ENCODE measurements at places on chromosomes 11 and 22.

GRCh38 chr11:121086866-121087265 lies 14.2 kb upstream of the TECTA start:
- no peak overlapping the region for H3K27ac ChIP-seq
- no peak for DNase-seq
- H3K4me1 ChIP-seq: no peaks in the 10 kb centered on the region

DNA sequence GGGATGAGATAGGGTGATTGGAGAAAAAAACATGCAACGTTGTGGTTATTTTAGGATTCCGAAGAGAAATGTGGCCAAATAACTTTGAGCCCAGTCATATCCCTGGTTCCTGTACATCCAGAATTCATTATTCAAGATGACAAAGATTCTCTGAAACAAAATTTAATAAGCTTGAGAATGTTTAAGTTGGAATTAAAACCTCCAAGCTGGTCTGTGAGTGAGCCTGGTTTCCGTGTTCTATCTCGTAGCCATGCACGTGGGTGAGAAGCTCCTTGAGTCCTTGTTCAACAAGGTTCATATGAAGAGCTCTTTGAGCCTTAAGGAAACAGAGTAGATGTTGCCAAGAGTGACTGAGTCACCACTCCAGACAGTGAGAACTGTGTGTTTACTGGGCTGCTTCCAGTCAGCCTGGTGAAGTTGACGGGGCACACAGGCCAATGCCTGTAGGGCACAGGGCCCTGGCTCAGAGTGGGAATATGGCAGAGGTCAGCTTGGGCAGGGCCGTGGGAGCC lies 206.5 kb downstream of the NAV2 start:
- peak; percentile 84 for DNase-seq
- no peaks in the 10 kb centered on the region for H3K27me3 ChIP-seq
- H3K4me1 ChIP-seq: peaks cover 10% of the 10 kb centered on the region
- H3K36me3 ChIP-seq: peaks cover 3% of the 10 kb centered on the region

DNA sequence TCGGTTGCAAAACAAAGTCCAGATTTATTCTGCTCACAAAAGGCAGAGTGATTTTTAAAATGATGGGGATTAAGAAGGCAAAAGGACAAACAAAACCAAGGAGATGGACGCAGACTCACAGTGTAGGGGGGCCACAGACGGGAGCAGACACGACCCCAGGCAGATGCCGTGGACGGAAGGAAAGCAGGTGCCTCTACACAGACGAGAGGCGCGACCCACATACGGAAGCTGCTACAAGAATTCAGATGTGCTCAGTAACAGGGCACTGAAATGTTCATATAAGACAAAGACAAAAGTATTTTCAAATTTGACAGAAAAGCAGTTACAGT lies 148.9 kb downstream of the BRD1 start:
- no peaks in the 10 kb centered on the region for H3K4me1 ChIP-seq
- no peaks in the 10 kb centered on the region for H3K27me3 ChIP-seq
- no peaks in the 10 kb centered on the region for H3K36me3 ChIP-seq
- no peak overlapping the region for H3K27ac ChIP-seq

DNA sequence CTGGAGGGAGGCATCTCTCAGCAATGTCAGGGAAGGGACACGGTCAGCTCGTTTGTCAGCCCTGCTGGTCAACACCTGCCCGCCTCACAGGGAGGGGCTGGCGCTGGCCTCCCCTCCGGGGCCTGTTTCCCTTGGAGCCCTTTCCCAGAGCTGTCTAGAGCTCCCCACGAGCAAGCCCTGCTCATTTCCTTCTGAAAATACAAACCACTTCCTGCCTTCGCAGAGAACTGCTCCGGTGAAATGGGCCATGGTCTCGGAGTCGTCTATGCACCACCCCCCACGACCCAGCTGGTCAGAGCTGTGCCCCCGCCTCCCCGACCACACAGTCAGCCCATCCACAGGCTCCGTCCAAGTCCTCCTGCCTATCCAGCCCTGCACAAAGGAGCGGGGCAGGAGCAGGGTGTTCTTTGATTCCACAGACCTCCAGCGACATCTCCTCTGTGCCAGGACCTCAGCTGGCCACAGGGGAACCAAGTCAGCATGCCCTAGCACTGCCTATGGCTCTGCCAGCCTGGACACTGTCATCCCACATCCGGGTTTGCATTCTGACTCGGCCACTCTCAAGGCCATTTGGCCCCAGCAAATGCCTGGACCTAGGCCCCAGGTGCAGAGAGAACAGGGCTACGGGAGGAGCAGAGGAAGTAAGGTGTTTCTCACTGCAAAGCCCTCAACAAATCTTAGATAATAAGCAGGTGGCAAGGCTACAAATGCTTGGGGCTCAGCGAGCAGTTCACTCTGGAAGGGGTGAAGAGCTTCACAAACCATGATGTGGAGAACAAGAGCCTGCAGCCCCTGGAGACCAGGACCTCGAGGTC lies 82.1 kb upstream of the WNT11 start:
- no peaks in the 10 kb centered on the region for H3K36me3 ChIP-seq
- no peak overlapping the region for H3K4me3 ChIP-seq
- no peak overlapping the region for H3K27ac ChIP-seq
- no peak for DNase-seq
- H3K27me3 ChIP-seq: no peaks in the 10 kb centered on the region

DNA sequence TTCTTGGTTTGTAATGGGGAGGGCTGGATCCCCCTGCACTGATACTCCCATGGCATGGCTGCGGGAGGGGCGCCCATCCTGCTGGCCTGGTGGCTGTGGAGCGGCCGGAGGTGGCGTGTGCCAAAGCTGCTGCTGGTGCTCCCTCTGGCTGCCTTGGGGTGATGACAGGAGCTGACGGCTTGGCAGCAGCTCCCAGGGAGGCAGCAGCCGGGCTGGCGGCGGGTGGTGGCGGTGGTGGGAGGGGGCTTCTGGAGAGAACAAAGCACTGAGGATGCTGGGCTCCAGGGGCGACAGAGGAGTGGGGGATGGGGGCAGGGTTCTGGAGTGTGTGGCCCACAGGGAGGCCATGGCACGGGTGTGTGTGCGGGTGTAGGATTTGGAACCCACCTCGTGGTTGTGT lies 11.4 kb upstream of the MPPED1 start:
- peak; percentile 29 for DNase-seq
- H3K36me3 ChIP-seq: no peaks in the 10 kb centered on the region
- no peak overlapping the region for H3K27ac ChIP-seq
- H3K4me1 ChIP-seq: no peaks in the 10 kb centered on the region
- no peaks in the 10 kb centered on the region for H3K27me3 ChIP-seq
- no peak overlapping the region for H3K4me3 ChIP-seq

DNA sequence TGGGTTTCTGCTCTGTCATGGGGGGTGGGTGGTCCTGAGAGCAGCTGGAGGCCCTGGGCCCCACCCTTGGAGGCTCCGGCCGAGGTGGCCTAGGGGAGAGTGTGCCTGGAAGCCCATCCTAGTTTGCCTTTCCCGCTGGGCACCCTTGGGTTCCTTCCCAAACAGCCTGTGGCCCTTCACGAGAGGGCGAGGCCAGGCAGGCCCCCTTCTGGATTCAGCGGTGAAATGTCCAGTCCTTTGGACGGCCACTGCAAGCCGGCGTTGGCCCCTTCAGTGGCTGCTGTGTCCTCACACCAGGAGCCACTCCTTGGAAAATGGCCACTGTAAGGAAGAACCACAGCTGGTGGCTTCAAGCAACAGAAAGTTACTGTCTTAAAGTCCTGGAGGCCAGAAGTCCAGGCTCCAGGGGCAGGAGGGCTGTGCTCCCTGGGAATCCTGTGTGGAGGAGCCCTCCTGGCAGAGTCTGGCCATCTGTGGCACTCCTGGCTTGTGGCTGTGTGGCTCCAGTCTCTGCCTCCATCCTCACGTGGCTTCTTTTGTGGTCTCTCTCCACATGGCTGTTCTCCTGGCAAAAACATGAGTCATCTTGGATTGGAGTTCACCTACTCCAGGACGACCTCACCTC lies 854.1 kb downstream of the TBC1D22A start:
- DNase-seq: no peak
- no peak overlapping the region for H3K27ac ChIP-seq
- H3K27me3 ChIP-seq: no peaks in the 10 kb centered on the region
- no peaks in the 10 kb centered on the region for H3K36me3 ChIP-seq
- no peak overlapping the region for H3K4me3 ChIP-seq
- H3K4me1 ChIP-seq: no peaks in the 10 kb centered on the region

DNA sequence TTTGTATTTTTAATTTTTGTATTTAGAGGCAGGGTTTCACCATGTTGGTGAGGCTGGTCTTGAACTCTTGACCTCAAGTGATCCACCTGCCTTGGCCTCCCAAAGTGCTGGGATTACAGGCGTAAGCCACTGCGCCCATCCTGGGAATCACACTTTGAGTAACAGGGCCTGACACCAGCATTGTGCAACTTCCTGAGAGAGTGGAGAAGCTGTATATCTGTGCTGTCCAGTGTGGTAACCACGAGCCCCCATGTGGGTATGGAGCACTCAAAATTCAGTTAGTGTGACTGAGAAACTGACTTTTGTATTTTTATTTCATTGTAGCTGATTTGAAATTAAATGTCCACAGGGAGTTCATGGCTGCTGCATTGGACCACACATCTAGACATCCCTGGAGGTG lies 36.2 kb downstream of the MPPED1 start:
- H3K36me3 ChIP-seq: no peaks in the 10 kb centered on the region
- no peaks in the 10 kb centered on the region for H3K4me1 ChIP-seq
- DNase-seq: peak; percentile 5
- no peak overlapping the region for H3K4me3 ChIP-seq

DNA sequence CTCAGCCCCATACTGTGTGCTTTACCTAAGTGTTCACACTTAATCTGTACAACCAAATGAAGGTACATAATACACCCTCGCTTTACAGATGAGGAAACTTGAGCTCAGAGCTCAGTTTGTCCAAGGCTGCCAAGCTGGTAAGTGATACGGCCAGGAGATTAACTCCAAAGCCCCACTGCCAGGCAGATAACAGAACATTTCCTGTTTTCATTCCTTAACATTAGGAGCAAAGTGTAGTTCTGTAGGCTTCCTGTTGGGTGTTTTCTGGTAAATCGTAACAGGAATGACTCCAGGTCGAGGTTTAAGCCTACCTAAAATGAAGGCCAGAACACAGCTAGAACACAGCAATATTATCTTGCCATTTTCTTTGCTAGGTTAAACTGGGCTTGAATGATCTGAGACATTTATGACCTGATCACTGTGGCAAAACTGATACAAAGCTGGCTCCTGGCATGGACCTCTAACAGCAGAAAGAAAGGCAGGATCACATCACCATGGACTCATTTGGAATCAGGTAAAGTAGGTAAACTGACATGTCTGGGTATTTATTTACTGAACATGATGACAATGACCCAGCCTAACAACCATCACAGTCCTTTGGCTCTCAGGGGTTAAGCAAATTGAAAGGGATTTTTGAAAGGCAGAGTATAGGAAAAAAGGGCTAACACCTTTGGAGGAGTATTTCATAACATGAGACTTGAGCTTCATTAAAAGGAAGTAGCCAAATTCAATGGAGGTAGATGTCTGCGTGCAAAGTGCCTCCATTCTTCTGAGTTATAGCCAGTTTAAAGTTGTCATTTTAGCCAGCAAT lies 3.9 kb upstream of the NUP50 start:
- no peak overlapping the region for H3K4me3 ChIP-seq
- H3K36me3 ChIP-seq: peaks cover 5% of the 10 kb centered on the region
- no peak for DNase-seq
- H3K27me3 ChIP-seq: no peaks in the 10 kb centered on the region
- H3K27ac ChIP-seq: no peak overlapping the region

DNA sequence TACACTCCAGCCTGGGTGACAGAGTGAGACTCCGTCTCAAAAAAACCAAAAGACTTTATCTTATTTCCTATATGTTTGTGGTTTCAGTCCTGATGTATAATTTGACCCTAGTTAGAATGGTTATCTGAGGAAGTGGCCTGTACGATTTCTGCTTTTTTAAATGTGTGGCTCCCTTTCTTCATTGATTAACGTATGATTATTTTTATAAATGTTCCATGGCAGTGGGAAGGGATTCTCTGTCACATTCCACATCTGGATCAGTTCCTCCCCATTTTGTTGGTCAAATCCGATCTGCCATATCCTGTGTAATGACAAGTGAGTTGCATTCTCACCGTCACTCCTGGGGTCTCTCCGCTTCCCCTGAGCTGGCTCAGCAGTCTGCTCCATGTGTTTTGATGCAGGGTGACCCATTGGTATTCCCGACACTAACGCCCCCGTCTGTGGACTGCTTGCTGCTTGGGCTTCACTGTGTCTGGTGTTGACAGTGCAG lies 20.3 kb downstream of the NEAT1 start:
- no peak overlapping the region for H3K4me3 ChIP-seq
- peak overlapping the region; percentile 17 for H3K27ac ChIP-seq
- H3K4me1 ChIP-seq: no peaks in the 10 kb centered on the region
- H3K27me3 ChIP-seq: no peaks in the 10 kb centered on the region

GRCh38 chr11:69381681-69382130 lies 87.8 kb downstream of the MYEOV start:
- H3K36me3 ChIP-seq: no peaks in the 10 kb centered on the region
- DNase-seq: peak; percentile 57
- H3K4me1 ChIP-seq: no peaks in the 10 kb centered on the region
- H3K27me3 ChIP-seq: no peaks in the 10 kb centered on the region
- no peak overlapping the region for H3K4me3 ChIP-seq

- no peak for DNase-seq
- H3K4me3 ChIP-seq: no peak overlapping the region
- H3K36me3 ChIP-seq: no peaks in the 10 kb centered on the region
- no peaks in the 10 kb centered on the region for H3K27me3 ChIP-seq
- H3K4me1 ChIP-seq: no peaks in the 10 kb centered on the region
Measured at GRCh38 chr11:63210111-63210510, 33.3 kb downstream of the SLC22A25 start.

DNA sequence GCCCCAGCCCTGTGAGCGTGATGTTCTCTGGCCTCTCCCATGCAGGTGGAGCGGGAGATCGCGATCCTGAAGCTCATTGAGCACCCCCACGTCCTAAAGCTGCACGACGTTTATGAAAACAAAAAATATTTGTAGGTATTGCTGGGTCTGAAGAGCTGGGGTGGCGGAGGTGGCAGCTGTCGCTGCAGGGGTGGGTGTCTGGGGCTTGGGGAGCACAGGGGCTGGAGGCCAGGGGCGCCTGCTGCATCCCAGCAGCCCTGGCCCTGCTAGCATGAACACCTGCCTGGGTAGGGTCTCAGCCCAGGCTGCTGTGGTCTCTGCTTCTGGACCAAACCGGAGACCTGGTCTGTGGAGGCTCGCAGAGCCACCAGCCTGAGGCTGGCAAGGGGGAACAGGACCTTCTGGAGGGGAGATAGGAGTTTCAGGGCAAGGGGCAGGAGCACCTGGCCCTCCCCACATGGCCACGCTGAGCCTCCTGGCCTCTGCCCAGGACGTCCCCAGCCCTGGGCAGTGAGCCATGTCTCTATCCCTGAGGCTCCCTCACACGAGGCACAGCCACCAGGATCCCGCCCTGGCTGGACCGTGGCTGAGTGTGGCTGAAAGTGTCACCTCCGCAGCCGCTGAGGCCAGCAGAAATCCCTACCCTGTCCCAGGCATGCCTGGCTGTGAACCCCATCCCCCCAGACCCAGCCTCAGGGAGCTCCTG lies 48.2 kb downstream of the MOB2 start:
- no peaks in the 10 kb centered on the region for H3K27me3 ChIP-seq
- no peak overlapping the region for H3K27ac ChIP-seq
- H3K36me3 ChIP-seq: no peaks in the 10 kb centered on the region
- H3K4me3 ChIP-seq: no peak overlapping the region
- no peaks in the 10 kb centered on the region for H3K4me1 ChIP-seq

- H3K27me3 ChIP-seq: no peaks in the 10 kb centered on the region
- H3K4me1 ChIP-seq: no peaks in the 10 kb centered on the region
- no peaks in the 10 kb centered on the region for H3K36me3 ChIP-seq
- no peak for DNase-seq
- no peak overlapping the region for H3K4me3 ChIP-seq
- no peak overlapping the region for H3K27ac ChIP-seq
Measured at GRCh38 chr22:33101550-33101949, 43.4 kb upstream of the SYN3 start.

GRCh38 chr22:32465661-32466060 lies 1.4 kb upstream of the BPIFC start:
- no peak overlapping the region for H3K4me3 ChIP-seq
- no peaks in the 10 kb centered on the region for H3K27me3 ChIP-seq
- H3K36me3 ChIP-seq: no peaks in the 10 kb centered on the region
- no peaks in the 10 kb centered on the region for H3K4me1 ChIP-seq
